Stimulated activated CD4-positive, alpha-beta T cell treated with anti-CD3 and anti-CD28 coated beads, Interleukin-4, amount 100 ng/mL, for 4 hours (primary cell): ENCODE measurements at places on chromosomes 2 and 18.

GRCh38 chr2:241931976-241932898 is 62.7 kb downstream of the RTP5 start:
- DNase-seq, result no peak

- no peak for DNase-seq
Measured at GRCh38 chr2:112087346-112088020, 32.4 kb downstream of the TMEM87B start.

GRCh38 chr2:10016001-10016801 is 27.1 kb upstream of the KLF11 start:
- DNase-seq, result no peak

- no peak for DNase-seq
Measured at GRCh38 chr18:26840965-26841364, 24.5 kb downstream of the AQP4 start.

DNA sequence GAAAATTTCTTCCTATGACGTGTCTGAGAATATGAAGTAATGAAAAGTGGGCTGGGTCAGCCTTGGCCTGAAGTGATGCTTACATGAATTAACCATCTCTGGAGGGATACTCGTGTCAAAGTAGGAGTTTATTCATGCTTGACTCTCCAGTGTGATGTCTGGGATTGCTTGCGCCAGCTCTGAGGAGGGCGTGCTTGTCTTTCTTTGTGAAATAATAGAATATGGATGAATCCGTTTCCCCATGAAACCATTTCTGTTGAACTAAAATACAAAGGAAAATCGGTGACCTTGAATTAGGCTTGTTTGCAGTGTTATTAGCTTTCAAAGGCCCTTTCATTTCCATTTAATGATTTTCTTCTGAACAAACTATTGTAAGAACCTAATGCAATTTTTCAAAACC is 77.9 kb downstream of the EML6 start:
- no peak for DNase-seq

- DNase-seq, result no peak
Measured at GRCh38 chr2:175931805-175932204, 70.3 kb downstream of the LNPK start.

- DNase-seq, result no peak
Measured at GRCh38 chr2:99851089-99851488, 291.3 kb downstream of the AFF3 start.

- no peak for DNase-seq
Measured at GRCh38 chr18:11104307-11104706, 45.1 kb downstream of the PIEZO2 start.

DNA sequence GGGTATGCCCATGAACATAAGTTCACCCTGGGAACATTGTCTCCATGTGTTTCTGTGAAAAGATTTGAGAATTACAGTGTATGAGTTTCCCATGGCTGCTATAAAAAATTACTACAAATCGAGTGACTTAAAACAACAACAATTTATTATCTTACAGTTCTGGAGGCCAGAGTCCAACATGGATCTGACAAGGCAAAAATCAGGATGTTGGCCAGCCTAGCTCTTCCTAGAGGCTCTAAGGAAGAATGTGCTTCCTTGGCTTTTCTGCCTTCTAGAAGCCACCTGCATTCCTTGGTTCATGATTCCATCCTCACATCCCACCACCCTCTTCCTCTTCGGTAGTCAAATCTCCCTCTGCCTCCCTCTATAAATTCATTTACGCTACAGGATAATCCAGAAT is 38.6 kb downstream of the FAM124B start:
- no peak for DNase-seq
